Endothelial cell (in vitro differentiated cells): ENCODE measurements at places on chromosomes 5 and 9.

DNA sequence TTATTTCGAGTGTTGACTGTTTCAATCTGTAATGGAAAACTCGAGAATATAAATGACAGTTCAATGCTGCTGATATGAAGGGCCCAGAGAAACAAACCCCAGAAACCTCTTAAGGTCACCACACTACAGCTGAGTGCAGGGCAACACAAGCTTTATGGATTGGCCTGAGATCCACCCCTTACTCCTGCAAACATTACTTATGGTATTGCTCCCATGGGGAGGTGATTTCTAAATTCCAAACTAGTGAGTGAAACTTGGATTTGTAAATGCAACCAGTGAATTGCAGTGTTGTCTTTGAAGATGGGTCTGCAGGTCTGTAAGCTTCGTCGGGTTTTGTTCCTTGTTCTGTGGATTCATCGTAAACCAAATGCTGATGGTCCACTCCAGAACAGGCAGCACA lies 85.4 kb downstream of the NTRK2 start:
- DNase-seq = no peak

DNA sequence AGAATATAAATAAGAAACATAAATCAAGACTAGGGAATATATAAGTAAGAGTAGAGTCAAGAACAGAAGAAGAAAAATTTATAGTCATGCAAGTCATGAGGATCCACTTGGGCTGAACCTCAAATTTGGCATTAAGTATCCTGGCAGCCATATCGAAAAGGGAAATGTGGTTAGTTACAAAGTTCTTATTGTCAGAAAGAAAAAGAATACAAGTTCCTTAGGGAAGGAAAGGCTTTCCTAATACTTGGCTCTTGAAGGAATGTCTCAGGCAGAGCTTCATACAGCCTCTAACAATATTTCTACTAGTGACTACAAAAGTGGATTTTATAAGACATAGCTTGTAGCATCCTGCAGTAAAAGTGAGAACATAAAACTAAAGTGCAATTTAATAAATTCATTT lies 45.4 kb downstream of the TMEM252 start:
- DNase-seq = no peak

- no peak for DNase-seq
Observed at GRCh38 chr5:12323637-12324229, 419.5 kb upstream of the CTNND2 start.

DNA sequence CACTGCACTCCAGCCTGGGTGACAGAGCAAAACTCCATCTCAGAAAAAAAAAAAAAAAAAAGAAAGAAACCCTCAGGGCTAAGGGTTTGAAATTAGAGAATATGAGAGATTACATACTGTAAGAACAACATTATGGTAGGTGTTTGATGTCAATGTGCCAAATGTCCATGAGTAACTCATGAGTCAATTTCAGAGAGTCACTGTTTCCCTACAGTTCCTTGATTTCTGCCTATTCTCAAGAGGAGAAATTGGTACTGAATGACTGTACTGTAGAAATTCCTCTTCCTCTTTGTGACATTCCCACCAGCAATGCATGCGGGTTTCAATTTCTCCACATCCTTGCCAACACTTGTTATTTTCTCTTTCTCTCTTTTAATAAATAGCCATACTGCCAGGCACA lies 35.2 kb downstream of the MARVELD2 start:
- DNase-seq = no peak

DNA sequence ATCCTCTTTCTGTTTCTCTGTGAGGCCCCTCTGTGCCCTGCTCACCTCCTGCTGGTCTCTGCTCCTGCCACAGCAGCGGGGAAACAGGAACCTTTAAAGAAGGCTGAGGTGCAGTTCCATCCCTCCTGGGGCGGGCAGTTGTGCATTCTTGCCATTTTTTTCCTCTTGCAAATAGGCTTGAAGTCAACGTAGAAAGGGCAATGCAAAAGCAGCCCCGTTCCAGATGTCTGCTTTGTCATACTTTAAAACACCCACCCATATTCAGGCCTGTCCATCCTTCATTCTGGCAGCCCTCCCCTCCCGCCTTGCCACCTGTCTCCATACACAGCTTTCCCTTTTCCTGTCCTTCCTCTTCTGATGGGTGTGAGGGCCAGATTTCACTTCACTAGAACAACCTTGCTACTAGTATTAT lies 65.4 kb upstream of the KLF9 start:
- no peak for DNase-seq

DNA sequence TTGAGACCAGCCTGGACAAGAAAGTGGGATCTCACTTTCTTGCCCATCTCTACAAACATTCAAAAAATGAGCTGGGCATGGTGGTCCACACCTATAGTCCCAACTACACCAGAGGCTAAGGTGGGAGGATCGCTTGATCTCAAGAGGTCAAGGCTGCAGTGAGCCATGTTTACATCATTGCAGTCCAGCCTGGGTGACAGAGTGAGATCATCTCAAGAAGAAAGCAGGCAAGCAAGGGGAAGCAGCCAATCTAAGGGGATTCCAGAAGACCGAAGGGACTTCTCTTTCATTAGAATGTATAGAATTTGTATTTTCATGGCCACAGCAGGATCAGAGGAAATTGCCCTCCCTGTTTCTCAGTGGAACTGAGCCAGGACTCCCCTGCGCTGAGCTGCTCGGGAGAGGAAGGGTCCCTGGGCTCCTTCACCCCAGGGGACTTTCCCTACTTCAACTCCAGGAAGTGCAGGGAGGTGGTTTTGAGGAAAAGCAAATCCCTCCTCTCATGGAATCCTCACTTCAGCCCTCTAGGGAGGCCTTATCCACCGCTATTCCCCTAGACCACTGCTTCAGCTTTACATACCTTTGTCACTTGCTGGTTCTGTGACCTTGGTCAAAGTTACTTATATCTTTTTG lies 12.1 kb downstream of the WWC1 start:
- DNase-seq = no peak

GRCh38 chr5:29389993-29390392 lies 1803.5 kb upstream of the CDH6 start:
- DNase-seq = no peak

DNA sequence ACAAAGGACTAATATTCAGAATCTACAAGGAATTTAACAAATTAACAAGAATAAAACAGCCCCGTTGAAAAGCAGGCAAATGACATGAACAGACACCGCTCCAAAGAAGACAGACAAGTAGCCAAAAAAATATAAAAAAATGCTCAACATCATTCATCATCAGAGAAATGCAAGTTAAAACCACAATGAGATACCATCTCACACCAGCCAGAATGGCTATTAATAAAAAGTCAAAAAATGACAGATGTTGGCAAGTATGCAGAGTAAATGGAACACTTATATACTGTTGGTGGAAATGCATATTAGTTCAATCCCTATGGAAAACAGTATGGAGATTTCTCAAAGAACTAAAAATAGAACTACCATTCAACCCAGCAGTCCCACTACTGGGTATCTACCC lies 302.7 kb upstream of the RGMB start:
- DNase-seq = no peak

DNA sequence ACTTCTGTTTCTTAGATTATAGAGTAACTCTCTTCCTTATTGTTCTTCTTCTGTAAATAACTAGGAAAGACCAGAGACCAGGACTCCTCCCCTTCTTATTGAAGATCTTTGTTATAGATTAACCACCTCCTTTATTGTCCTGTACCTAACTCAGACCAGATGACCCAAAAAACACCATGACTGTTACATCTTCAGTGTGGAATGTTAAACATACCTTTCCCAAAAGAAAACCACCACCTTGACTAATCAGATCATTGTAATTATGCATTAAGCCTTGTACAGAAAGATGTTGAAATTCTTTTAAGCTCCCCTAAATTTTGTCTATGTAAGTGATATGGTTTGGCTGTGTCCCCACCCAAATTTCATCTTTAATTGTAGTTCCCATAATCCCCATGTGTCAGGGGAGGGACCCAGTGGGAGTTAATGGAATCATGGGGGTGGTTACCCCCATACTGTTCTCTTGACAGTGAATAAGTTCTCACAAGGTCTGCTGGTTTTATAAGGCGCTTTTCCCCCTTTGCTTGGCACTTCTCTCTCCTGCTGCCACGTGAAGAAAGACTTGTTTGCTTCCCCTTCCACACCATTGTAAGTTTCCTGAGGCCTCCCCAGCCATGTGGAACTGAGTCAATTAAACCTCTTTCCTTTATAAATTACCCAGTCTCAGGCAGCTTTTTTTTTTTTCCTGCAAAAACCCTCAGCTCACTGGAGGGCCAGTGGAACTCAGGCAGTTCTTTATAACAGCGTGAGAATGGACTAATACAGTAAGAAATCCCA lies 26.3 kb downstream of the ARSB start:
- DNase-seq = no peak

- DNase-seq = no peak
Observed at GRCh38 chr9:83355024-83355444, 183.2 kb downstream of the FRMD3 start.

DNA sequence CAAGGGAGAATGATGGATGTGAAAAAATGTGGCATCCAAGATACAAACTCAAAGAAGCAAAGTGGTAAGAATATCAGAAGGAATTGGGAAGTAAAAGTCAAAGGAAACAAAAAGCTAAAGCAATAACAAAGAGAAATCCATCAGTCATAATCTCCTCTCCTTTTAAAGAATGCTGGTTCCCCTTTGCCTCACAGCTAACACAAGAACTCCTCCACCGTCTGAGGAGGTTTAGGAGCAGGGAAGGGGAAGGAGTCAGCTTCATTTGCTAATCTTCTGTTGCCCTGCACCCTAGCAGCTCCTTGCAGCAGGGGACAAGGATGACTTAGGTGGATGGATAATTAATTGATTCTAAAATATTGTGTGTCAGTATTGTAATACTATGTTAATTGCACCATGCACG lies 16.4 kb downstream of the CD274 start:
- DNase-seq = no peak

DNA sequence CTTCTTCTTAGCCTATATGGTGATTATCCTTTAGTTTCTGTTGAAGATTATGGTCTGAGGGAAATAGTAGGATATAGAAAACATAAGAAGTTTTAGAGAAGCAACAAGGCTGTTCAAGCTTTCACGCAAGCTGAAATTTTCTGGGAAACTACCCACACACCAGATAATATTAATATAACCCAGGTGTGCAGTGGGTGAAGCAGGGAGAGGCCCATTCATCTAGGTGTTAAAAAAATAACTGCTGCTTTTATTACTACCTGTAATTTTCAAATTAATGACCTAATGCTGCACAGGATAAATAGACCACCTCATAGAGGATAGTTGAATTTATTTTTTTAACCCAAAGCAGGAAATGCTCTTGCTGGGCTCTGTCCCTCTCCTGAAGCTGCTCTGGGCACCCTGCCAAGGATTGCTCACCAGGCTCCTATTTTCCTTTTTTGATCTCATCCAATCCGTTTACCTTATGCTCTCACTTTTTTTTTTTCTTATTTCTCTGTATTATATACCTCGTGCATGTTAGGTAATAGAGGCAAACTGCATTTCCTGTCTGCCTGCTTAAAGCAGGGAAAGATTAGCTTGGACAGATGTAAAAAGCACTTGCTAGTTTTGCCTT lies 124.3 kb upstream of the SLC12A2 start:
- peak; percentile 16 for DNase-seq

DNA sequence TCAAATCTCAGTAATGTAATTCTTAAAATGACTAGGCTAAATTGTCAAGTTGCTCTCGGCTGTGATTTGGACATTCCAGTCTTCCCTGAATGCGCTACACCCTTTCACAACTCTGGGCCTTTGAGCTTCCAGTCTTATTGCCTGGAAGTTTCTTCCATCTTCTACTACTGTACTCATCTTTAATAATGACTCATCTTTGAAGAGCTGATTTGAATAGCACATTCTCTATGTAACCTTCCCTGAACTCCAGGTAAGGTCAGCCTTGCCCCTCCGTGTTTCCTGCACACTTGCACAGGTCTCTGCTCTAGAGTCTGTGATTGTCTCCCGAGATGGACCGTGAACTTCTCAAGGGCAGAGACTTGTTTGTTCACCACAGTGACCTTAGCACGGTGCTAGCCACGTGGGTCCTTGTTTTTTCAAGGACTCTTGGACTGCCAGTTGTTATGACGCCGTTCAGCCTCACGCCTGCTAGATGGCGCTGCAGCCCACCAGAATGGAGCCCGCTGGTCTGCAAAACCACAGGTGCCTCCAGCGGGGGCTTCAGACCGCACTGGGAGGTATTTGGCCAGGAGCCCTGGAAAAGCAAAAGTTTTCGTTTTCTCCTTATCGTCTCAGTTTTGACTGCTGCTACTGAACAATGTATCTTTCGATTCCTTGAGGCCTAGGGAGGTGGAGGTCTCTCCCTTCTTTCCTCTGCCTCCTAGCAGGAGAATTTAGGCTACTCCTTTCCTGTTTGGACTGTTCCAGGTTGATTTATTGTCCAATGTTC lies 44.4 kb downstream of the SEC61B start:
- peak; percentile 82 for DNase-seq

GRCh38 chr9:98906273-98907040 lies 37.2 kb upstream of the COL15A1 start:
- DNase-seq = no peak

DNA sequence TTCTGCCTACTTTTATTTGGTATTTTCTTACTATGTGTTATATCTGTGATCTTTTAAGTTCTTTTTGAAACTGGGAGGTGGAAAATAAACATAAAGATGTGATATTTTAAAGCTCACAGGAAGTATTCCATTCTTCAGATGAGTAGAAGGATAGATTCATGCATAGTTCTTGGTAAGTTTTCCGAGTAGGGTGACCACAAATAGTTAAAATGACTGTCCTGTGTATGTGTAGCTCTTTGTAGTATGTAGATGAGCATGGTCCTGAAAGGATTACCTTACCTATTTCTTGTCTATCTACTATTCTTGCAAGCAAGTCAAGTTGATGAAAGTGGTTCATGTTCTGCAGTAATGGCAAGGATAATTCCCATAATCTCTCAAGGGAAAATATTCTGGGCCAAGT lies 47.7 kb downstream of the SRFBP1 start:
- no peak for DNase-seq

DNA sequence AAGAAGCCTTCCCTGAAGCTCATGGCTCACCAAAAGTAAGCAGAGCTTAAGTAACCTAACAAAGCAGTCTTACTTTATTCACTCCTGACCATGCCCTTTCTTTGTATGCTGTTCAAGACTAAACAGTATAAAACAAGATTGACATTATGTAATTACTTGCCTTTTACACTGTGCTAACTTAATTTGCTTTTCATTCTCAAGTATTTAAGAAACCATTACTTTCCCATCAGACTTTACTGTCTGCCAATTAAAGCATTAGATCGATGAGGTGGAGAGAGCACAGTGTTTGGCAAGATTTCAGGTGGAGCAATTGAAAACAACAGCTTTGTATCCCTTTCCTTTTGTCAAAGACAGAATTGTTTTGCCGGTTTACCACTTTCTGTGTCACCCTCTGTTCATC lies 98.2 kb downstream of the RORB start:
- no peak for DNase-seq

GRCh38 chr5:116038817-116039216 lies 6.5 kb downstream of the ARL14EPL start:
- DNase-seq = no peak

GRCh38 chr9:134627417-134628353 lies 13.9 kb upstream of the COL5A1 start:
- DNase-seq = no peak

- no peak for DNase-seq
Observed at GRCh38 chr5:123138774-123139173, 49.7 kb downstream of the PRDM6 start.
